Stimulated activated CD8-positive, alpha-beta memory T cell treated with anti-CD3 and anti-CD28 coated beads, Interleukin-7, amount 100 ng/mL, for 1 hour (primary cell): ENCODE measurements at places on chromosomes 4 and X.

- DNase-seq: no peak
These were observed 251.0 kb upstream of the GPC4 start for GRCh38 chrX:133666256-133666655.

GRCh38 chr4:79663141-79663540 is 255.1 kb upstream of the GK2 start:
- no peak for DNase-seq

GRCh38 chr4:148196164-148196563 is 246.1 kb downstream of the NR3C2 start:
- no peak for DNase-seq

GRCh38 chrX:13381514-13381913 is 61.7 kb upstream of the ATXN3L start:
- no peak for DNase-seq

- DNase-seq: no peak
These were observed 80.5 kb upstream of the LNX1 start for GRCh38 chr4:53671757-53672156.

- no peak for DNase-seq
These were observed 124.4 kb downstream of the CHRDL1 start for GRCh38 chrX:110671068-110671803.

- no peak for DNase-seq
These were observed 19.3 kb downstream of the WDR13 start for GRCh38 chrX:48616576-48616975.

DNA sequence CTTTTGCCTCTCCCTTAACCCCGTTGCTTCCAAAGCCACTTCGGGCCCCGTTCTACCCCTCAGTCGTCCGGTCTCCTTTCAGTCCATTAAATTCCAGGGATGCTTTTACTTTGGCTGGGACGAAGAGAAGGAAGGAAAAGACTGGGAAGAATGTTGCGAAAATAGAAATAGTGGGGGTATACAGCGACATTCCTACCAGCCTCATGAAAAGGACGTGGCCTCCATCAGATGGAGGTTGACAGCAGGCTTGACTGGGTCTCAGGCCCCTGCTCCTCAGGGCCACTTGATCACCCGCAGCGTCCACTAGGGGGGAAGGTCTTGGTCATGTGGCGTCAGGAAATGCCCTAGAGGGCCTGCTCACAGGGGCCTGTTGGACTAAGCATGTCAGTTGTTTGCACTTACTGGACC is 657 bp upstream of the ANKRD50 start:
- no peak for DNase-seq

DNA sequence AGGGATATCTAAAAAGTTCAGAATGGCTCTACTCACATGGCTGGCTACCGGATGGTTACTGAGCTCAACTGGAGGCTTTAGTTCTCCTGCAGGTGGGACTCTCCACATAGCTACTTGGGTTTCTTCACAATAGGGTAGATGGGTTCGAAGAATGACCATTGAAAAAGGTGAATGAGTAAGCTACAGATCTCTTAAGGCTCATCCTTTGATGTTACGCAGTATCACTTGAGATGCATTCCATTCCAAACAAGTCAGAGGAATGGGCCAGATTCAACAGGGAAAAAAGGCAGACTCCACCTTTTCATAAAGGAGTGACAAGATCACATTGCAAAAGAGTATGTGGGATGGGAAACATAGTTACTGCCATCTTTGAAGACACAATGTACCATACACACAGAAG is 52.6 kb downstream of the DDX53 start:
- no peak for DNase-seq

DNA sequence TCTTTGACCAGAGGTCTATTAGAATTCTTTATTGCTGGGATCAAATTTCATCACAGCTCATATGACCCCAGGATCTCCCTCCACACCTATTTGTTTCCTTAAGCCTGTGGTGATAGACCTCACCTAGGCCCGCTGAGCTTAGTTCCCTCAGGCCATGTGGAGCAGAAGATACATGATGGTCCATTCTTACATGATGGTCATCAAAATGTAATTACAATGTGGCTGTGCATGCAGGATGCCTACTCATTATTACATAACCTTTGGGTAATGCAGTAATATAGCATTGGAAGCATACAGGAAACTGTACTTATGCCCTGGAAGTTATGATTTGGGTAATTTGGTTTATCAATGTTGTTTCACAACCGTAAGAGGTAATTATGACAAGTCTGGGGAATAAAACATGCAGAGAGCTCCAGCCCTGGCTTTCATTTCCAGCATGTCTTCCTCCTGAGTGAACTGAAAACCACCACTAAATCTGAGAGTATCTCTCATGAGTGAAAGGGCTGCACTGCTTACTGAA is 67.0 kb upstream of the AGA start:
- DNase-seq: no peak

GRCh38 chr4:10295301-10295700 is 161.9 kb downstream of the ZNF518B start:
- no peak for DNase-seq

DNA sequence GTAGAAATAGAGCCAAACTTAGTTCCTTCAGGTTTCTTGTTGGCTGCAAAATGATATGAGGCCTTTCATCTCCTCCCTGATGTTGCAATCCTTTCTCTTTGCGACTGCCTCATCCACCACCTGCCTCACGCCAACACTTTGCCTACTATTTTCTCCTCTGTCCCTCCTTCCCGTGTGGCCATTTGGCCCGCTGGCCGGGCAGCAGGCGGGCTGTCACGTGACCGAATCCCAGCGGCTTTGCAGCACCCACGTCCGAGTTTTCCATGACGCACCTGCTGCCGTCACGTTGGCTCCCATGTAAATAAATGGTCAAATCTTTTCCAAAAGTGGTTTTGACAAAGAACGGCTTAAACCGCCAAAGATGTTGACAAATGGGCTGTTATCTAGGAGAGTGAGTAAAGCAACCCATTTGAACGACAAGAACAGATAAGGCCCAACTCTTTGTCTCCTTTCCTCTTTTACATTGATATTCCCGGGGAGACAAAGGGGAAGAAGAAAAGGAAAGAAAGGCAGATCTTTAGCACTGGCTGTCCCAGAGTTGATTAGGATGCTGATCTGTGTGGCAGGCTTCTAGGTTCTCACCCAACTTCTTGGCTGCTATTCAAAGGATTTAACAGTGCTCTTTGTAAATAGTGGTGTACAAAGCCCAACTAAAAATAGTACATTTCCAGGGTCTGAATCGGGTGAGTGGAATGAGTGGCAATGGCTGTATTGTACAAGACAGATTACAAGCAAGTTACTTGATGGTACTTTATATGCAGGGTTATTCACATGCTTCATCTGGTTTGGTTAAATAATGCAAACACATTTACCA is 174.2 kb upstream of the JADE1 start:
- DNase-seq: no peak

GRCh38 chrX:77298790-77299189 is 148.4 kb upstream of the FGF16 start:
- no peak for DNase-seq

- no peak for DNase-seq
These were observed 132.1 kb upstream of the NEIL3 start for GRCh38 chr4:177177541-177178081.

- DNase-seq: no peak
These were observed 119.7 kb downstream of the FRYL start for GRCh38 chr4:48660347-48660746.

DNA sequence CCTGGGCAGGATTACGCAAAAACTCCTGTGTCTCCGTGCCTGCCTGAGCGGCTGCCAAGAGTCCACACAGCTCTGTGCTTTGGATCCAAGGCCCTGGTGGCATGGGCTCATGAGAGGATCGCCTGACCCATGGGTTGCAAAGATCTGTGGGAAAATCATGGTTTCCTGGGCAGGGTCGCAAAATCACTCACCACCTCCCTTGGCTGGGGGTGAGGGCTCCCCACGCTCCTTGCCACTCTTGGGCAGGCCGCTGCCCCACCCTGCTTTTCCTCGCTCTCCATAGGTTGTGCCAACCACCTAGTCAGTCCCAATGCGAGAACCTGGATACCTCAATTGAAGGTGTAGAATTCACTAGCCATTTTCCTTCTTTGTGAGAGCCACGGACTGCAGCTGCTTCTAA is 66.5 kb upstream of the MAGEB18 start:
- DNase-seq: no peak

DNA sequence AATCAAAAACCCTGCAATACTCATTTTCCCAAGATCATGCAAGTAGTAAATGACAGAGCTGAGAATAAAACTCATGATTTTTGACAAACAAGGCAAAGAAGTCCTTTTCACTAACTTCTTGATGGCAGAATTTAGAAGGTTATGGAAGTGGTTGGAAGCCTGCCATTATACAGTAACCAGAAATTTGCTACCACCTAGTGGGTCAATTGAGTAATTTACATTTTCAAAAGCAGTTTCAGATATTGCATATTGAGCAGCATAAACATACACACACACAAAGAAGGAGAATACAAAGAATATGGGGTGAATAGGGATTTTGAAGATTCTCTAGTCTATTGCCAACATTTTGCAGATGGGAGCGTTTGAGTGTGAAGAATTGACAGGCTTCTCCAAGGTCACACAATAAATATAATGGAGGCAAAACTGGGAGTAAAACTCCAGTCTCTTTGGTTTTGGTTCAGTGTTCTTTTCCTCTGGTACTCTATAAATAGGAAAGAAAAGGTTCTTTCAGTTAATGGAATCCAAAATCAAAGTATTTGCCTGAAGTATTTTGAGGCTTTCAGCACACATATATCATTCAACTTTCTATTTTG is 70.2 kb downstream of the GC start:
- DNase-seq: no peak

DNA sequence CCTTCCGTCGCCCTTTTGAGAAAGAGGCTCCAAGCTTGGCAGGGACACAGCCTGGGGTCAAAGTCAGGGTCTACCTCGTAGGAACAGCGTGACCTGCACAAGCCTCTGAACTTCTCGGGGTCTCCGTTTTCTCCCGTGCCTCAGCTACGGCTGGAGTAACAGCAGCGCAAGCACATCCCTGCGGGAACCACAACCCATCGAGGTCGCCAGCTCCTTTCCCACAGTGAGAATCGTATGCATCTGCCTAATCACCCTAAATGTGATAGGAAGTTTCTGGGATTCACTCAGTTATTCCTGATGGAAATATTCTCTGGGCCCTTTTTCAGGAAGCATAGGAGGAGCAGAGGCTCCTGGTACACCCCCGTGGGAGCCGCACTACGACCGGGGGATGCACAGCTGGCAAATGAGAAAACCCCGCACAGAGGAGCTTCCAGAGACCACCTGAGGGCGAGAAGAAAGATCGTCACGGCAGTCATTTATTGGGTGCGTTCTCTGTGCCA is 24.7 kb downstream of the PPP2R2C start:
- no peak for DNase-seq

GRCh38 chr4:3530663-3531254 is 1.5 kb downstream of the LRPAP1 start:
- no peak for DNase-seq

DNA sequence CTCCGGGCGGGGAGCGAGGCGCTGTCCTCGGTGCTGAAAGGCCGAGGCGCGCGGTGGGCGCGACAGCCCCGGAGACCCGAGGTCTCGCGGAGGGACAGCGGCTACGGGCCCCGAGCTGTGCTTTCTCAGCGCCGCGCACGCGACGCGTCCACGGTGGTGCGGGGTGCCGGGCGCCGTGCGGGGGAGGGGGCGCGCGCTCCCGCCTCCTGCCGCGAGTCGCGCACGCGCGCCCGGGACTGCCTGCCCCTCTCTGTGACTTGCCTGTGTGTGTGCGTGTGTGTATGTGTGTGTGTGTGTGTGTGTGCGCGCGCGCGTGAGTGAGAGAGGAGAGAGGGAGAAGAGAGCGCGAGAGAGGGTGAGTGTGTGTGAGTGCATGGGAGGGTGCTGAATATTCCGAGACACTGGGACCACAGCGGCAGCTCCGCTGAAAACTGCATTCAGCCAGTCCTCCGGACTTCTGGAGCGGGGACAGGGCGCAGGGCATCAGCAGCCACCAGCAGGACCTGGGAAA is at the start of gene GRIA2:
TSS of gene GRIA2 (plus strand) at position 358 of the 511 bp plus-strand sequence. CDS start 315 bp downstream, outside the sequence.
- no peak for DNase-seq

- DNase-seq: no peak
These were observed 153.6 kb upstream of the INTU start for GRCh38 chr4:127479031-127479622.

GRCh38 chr4:37892641-37893040 is 1.8 kb downstream of the TBC1D1 start:
- DNase-seq: no peak

DNA sequence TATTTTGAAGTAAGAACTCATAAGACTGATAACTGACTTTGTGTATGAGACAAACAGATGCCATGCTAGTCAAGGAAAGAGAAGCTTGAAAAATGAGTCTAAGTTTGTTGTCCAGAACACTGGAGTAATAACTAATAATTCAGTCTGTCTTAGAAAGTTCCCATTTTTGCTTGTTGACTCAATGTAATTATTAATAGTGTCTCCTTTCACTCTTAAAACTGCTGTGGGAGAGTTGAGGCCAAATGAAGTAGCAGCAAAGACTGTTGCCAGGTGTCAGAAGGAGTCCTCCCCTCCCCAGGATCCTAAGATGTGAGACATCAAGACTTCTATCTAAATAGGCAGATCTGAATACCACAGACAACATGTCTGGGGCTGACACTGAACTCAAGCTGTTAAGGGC is 20.8 kb upstream of the FAM13A start:
- DNase-seq: no peak

GRCh38 chr4:176791591-176792325 is 964 bp downstream of the VEGFC start:
- no peak for DNase-seq

- no peak for DNase-seq
These were observed 43.7 kb downstream of the MAGEB16 start for GRCh38 chrX:35841872-35842271.

DNA sequence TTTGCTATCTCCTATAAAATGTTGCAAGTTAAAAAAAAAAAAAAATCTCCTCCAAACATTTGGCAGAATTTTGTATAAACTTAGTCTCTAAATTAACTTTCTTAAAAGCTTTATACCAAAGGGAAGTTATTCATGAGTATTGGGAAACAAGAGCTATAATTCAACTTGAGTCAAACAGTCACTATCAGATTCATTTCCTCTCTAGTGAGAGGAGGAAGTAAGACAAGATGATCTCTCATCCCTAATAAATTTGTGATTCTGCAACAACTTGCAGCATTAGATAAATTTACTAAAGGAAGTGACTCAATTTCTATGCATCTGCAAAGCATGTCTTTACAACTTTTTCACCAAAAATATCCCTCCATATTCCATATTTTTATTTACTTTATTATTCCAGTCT is 135.4 kb upstream of the GNPDA2 start:
- DNase-seq: no peak

DNA sequence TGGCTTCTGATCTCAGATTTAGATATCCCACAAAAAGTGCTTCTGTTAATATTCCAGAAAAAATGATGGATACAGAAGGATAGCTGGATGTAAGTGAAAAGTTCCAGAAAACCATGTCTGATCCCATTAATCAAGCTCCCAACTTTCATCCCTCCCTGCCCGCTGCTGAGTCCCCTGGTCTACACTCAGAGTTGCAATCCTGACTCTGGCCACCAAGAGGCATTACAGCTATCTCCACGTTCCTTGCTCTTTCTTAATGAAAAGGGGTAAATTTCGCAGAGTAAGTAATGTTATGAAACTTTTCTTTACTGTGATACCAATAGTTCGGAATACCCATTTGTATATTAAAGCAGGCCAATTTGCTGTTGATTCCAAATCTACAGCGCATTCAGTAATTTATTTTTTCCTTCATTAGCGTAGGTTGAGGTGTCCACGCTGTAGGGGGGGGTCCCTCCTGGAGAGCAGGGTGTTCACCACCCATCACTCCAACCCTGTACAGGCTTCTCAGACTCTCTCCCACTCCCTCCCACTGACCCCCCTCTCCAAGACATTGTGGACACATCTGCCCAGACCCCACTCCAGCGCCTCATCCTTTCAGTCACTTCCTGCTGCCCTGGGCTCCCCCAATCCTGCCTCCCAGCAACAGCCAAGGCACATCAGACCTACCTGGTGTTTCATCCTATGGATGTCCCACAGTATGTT is 55.1 kb downstream of the RAB40A start:
- no peak for DNase-seq

GRCh38 chr4:81447566-81448229 is 24.0 kb downstream of the RASGEF1B start:
- DNase-seq: no peak
